CD8-positive, alpha-beta memory T cell (primary cell): ENCODE measurements at places on chromosomes 5 and 9. TPM values are rescaled to one million over a fixed set of nuclear protein-coding genes. Genes with fewer than 3 reads are reported as not detected.

GRCh38 chr9:76560481-76560922 is 101.5 kb downstream of the GCNT1 start:
- no peak for DNase-seq

DNA sequence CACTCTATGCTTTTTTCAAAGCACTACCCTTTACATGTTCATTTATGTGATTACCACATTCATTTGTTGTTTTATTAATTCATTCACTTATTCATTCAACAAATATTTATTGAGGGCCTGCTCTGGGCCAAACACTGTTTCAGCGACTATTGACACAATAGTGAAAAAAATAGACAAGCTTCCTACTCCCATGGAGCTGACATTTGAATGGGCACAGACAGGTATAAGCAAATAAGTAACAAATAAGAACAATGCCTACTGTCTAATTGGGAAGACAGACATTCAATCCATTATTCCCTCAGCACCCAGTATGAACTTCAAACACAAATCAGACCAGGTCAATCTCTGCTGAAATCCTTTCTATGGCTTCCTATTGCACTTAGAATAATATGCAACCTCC is 156.9 kb upstream of the NR3C1 start:
- DNase-seq = no peak

Gene GRXCR2
- not detected for polyA plus RNA-seq

- no peak for DNase-seq
These were observed 665.5 kb upstream of the ZNF608 start for GRCh38 chr5:125411744-125412560.

Gene CCL19
- not detected for polyA plus RNA-seq

Gene TIMD4
- 3.3 TPM for polyA plus RNA-seq

- no peak for DNase-seq
These were observed 5.9 kb upstream of the SLC22A5 start for GRCh38 chr5:132363431-132364112.

Gene TUSC1
- polyA plus RNA-seq = not detected

GRCh38 chr5:41848983-41849382 is 21.2 kb downstream of the OXCT1 start:
- DNase-seq = no peak
